ENCODE measurements at places on chromosomes 13 and 19.

DNA sequence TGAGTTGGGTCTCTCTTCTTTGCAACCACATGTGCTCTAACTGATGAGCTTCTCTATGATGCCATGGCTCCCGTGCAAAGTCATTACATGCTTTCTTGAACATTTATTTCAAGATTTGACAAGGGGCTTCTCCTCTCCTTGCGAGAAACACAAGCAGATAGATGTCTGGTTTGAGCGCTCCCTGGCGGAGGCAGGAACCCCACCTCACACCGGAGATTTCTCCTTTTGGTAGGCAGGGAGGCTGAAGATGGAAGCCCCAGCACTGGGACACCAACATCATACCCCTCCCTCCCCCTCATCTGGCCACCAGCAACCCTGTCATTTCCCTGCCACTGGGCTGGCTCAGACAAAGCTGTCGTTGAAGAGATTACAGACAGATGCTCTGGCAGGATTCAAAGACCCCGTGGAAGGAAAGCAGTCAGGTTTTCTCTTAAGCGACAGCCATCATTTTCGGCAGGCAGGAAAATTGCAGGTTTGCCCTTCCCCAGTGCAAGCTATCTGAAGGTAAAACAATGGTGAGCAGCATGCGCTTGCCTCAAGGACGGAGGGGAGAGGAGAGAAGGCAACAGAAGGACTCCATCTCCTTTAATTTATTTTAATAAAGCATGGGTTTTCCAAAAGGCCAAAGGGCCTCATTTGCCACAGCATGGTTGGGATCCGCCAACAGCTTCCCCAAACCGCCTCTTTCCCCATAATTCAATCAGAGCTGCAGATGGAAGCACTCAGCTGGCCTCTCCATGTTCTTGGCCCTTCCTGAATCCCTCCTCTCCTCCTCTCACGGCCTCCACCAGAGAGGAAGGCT is 344.1 kb upstream of the TSHZ3 start:
- DNase-seq = no peak

DNA sequence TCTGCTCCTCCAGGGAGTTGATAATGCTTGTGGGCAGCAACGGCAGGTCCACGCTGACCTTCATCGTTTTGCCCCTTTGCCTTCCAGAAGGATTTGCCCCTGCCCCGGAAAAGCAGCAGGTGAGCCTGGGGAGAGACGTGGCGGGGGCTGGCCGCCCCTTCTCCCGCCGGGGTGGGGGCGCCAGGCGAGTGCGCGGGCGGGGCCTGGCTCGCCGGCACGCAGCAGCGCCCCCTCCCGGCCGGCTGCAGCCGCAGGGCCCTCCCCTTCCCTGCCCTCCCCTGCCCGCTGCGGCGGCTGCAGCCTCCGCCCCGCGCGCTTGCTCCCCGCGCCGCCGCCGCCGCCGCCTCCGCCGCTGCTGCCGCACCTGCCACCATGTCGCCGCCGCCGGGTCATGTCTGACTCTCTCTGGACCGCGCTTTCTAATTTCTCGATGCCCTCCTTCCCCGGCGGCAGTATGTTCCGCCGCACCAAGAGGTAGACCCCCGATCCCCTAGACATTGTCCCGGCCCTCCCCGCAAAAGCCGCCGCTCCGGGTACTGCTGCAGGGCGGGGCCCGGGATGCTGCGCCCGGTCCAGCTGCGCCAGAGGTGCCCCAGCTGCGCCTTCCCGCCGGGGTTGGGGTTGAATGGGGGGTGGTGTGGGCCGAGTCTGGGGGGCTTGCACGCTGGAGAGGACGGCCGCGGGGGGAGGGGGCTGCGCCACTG is at the start of gene MAST1:
MAST1 (plus strand) TSS at position 334 of the 704 bp plus-strand sequence; CDS start at position 392, 58 bp downstream.
- DNase-seq = no peak

DNA sequence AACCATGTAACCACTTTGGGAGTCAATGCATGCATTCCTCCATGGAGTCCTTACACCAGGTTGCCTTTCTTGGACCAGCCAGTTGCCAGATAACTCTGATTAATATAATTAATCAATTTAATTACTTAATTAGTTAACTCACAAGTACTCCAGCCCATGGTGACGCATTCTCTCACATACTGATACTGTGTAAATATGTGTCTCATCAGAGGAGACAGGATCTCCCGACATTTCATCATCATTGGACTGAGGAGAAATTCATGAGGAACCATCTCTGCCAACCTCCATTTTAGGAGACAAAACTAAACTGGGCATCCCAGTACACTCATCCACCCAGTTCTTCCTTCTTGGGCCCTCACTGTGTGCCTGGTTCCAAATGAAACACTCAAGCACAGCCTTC is 6.5 kb upstream of the CASP14 start:
- DNase-seq = no peak

- no peak for DNase-seq
Observed at GRCh38 chr19:21655540-21656126, 111.7 kb downstream of the ZNF100 start.

GRCh38 chr13:61777899-61778298 is 362.2 kb upstream of the PCDH20 start:
- no peak for DNase-seq

- DNase-seq = no peak
Observed at GRCh38 chr19:29293292-29293691, 80.3 kb upstream of the UQCRFS1 start.

GRCh38 chr19:48296963-48297734 is 27.3 kb downstream of the ZNF114 start:
- no peak for DNase-seq

GRCh38 chr19:7227735-7228134 is 66.5 kb downstream of the INSR start:
- no peak for DNase-seq

- DNase-seq = peak; percentile 20
Observed at GRCh38 chr13:22278336-22278929, 607.6 kb downstream of the FGF9 start.

GRCh38 chr13:108681986-108682575 is 52.7 kb downstream of the MYO16 start:
- DNase-seq = no peak

- no peak for DNase-seq
Observed at GRCh38 chr13:90683711-90684131, 663.8 kb upstream of the MIR17HG start.

DNA sequence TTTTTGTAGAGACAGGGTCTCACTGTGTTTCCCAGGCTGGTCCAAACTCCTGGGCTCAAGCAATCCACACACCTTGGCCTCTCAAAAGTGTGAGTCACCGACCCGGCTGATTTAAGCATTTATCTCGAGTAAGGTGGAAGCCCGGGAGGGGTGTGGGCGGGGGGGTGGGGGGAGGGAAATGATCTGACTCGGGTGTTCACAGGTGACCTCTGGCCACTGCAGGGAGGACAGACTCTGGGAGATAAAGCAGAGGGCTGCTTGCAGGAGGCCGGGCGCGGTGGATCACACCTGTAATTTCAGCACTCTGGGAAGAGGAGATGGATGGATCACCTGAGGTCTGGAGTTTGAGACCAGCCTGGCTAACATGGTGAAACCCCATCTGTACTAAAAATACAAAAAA is 7.9 kb downstream of the DENND1C start:
- DNase-seq = no peak

- no peak for DNase-seq
Observed at GRCh38 chr19:48625891-48626327, 6.6 kb downstream of the SPHK2 start.

- DNase-seq = no peak
Observed at GRCh38 chr13:100859861-100860260, 185.3 kb upstream of the TMTC4 start.

DNA sequence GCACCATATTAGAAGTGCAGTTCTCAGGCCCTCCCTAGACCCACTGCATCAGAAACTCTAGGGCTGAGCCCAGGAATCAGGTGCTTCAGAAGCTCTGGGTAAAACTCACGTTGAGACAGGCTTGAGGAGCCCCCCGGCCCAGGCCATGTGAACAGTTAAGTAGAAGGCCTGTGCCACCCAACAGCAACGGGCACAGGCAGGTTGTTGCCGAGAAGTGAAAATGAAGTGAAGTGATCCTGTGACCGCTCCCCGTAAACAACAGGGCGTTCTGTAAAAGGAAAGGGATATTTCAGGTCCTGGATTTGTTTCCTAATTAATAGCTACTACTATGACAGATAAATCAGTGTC is 128.8 kb downstream of the ATP11A start:
- no peak for DNase-seq

DNA sequence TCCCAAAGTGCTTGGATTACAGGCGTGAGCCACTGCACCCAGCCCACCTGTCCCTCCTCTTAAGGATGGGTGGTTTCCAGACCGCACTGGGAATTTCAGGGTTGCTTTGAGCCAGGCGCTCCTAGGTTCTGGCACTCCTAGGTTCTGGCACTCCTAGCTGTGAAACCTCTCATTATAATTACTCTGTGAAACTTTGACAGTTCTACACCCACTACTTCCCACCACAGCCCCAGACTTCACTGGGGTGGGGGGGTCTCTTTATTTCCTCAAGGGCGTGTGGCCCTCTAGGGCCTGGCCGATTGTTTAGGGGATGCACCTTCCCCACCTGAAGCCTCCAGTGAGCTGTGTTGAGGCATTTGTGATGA is 2.3 kb upstream of the ADAMTS10 start:
- no peak for DNase-seq

DNA sequence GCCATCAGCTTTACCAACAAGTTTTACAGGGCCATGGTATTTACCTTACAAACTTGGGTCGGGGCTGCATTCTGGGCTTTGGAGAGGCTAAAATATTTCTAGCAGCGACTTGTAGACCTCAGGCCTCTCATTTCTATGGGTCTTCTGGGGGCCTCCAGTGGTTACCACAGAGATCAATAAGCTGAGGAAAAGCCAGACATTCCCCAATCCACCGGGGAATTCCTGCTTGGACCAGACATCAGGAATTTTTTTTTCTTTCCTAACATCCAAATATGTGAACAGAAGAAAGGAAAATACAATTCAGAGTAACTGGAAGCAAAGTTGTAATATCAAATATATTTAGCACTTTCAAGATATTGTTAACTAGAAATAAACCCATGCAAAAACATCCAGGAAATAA is 1.5 kb downstream of the DZIP1 start:
- DNase-seq = no peak

DNA sequence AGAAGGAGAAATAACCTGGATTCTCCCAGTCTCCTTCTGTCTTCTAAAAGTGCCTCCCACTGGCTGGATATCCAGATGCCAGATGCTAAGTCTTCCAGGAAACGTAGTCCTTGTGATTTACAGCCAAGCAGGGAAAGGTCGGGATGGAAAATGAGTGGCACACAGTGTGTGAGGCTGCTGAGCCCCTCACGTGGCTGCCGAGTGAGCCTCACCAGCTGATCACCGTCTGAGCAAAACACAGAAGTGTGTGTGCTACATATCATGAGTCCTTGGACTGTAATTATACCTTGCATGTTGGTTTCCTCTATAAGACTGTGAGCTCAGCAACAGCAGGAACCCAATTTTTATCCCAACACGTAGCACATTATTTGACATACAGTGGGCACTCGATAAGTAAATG is 15.1 kb downstream of the LHFPL6 start:
- no peak for DNase-seq

DNA sequence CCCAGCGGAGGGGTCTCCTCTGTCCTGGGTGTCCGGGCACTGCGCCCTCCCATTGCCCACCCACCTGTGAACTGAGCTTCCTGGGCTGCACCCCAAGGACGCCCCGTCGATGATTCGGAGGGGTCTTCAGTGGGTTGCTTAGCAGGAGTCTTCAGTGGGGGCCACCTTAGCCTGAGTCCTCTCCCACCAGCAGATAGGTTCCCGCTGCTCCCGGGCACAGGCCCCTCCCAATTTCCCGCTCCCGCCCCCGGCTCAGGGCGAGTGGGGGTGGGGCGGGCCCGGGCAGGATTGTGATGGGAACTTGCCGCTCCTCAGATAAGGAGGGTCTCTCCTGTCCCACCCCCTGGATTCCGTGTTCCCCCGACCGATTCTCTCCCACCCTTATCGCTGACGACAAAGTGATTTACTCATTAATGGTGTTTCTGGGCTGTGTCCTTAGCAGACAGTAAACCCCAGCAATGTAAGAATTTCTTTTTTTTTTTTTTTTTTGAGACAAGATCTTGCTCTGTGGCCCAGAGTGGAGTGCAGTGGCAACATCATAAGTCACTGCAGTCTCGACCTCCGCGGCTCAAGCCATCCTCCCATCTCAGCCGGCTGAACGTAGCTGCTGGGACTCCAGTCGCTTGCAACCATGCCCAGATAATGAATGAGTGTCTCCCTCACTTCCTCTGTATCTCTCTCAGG is 655 bp upstream of the S1PR5 start:
- no peak for DNase-seq

DNA sequence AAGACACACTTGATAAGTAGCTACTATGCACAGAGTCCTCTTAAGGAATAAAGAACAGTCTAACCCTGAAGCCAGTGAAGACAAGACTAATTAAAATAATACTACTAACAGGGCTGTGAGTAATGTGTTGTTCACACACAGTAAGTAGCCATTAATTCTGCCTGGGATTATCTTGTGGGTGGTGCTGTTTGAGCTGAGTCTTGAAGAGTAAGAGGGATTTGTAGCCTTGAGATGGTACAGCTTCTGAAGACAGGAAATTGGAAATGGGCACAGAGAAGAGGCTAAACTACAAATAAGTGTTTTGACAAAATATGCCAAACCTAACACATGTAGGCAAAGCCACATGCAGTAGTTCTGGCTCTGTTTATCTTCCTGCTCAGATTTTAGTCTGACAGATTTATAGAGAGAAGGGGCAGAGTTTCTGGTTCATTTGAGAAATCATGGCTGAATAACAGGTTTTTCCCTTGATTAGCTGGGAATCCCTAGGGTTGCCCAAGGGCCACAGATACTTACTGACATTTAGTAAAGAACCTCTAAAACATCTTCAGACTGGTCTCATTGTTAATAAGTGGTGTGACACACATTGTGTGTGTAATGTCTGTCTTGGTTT is 38.0 kb downstream of the ITGBL1 start:
- no peak for DNase-seq

GRCh38 chr19:5993648-5994358 is 15.9 kb upstream of the RANBP3 start:
- no peak for DNase-seq

DNA sequence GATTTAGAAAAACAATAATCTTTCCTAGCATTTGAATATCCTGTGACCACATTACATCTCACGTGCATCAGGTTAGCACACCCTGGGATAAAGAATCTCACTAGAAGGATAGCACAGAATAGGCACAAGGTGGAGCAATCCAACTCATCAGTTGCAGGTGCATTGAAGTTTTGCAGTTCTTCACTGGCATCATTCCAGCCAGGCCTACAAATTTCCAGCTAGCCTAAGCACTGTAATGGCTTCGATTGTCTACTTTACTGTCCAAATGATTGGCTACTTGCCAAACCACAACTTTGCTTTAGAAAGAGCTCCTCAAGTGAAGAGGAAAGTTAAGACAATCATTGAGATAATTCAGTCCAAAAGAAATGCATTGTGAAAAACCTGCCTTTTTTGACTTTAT is 89.5 kb downstream of the SPRY2 start:
- DNase-seq = no peak

All from activated naive CD4-positive, alpha-beta T cell (primary cell).